ENCODE measurements at places on chromosomes 6 and 20.

- DNase-seq: no peak
Observed at GRCh38 chr6:62775427-62776022, 435.7 kb upstream of the FKBP1C start.

DNA sequence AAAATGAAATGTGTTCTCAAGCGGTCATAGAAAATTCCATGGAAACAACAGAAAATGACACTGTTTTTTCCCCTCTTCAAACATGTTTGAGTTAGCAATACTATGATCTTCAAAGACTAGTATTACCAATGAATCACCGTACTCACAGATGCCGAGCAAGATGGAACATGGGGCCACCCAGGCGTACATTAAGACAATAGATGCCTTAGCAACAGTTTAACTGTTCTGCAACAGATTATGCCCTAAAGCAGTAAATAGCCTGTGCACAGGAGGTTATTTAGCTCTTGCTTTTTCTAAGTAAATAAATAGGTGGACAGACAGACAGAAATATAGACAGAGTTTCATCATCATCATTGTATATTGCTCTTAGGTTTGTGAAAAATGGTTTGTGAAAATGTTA lies 284.0 kb upstream of the DEFB112 start:
- DNase-seq: no peak

- DNase-seq: no peak
Observed at GRCh38 chr6:123997223-123997622, 193.6 kb downstream of the NKAIN2 start.

DNA sequence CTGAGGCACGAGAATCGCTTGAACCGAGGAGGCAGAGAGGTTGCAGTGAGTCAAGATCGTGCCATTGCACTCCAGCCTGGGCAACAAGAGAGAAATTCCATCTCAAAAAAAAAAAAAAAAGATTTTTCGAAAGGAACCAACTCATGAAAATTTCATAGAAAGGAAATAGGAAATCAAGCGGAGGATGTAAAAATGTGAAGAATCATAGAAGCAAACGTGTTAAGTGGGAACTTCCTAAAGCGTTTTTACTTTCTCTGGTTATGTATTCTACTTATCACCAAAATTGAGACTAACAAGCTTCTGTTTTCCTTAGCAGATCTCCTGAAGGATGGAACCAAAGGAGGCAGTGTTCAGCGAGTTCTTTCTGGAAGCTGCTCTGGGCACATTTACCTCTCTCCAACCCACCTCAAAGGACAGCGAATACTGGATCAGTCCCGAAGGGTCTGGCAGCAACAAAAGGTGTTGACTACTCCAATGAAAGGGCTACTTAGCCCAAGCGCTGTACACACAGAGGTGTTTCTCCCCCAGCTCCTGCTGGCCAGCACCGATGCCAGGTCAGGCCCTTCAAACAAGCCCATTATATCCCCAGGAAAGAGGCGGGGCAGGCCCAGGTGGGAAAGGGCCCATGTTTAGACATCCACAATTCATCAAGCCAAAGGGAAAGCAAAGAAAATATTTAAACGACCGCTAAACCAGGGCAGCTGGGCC lies 327.5 kb upstream of the JARID2 start:
- DNase-seq: no peak

GRCh38 chr20:21167261-21167660 lies 41.4 kb downstream of the KIZ start:
- DNase-seq: no peak

GRCh38 chr6:12136905-12137304 lies 124.8 kb downstream of the HIVEP1 start:
- DNase-seq: no peak

DNA sequence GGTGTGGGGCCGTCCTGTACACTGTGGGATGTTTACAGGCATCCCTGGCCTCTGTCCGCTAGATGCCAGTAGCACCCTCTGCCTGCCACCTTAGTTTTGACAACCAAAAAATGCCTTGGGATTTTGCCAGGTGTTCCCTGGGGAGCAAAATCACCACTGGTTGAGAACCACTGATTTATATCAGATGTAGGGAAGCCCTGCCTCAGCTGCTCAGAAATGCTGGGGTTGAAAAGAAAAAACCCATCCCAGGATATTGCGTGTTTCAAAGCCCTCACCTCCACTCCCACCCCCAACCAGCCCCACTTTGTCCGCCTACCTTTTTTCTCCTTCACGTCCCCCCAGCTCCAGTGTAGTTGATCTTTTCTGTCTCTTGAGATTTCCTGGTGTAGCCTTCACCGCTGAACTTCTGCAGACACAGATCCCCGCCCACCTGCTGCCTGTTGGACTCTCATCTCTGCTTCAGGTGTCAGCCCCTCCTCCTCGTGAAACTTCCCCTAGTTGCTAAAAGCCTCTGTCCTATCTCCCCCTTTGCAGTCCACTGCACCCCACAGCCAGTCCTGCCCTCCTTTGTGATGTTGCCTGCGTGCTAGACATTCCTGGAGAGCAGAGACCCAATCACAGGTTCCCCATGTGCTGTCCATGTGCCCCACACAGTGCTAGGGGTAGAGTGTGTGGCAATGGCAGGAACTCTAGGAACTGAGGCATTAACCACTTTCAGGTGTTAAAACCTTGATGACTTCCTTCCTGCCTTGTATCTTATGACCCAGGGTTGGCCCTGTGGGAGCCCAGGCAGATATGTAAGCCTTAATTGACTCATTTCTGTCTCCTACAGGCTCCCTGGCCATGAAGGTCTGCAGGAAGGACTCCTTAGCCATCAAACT lies 98.9 kb downstream of the TBC1D7 start:
- DNase-seq: no peak

GRCh38 chr6:20349225-20349624 lies 52.5 kb upstream of the E2F3 start:
- DNase-seq: no peak

GRCh38 chr6:699319-699718 lies 6.4 kb upstream of the EXOC2 start:
- no peak for DNase-seq

GRCh38 chr6:124420116-124420840 lies 542.0 kb upstream of the RNF217 start:
- DNase-seq: no peak

All from vagina (tissue), 2 donors.